Pulmonary artery endothelial cell (primary cell): ENCODE measurements at places on chromosomes 3 and 15. TPM values are rescaled to one million over a fixed set of nuclear protein-coding genes. Genes with fewer than 3 reads are reported as not detected.

The LRRC31 gene
- total RNA-seq = not detected in 2 replicates

The NMB gene
- total RNA-seq = 4.9 and 7.3 TPM in 2 replicates

The ACAN gene
- total RNA-seq = under 0.01 TPM in 1 of 2 replicates, not detected in the other

The GPR171 gene
- total RNA-seq = not detected in 2 replicates

The PPP1R14D gene
- not detected in 2 replicates for total RNA-seq

The LYSMD2 gene
- 11.0 and 16.1 TPM in 2 replicates for total RNA-seq

The RUBCN gene
- 10.6 and 12.1 TPM in 2 replicates for total RNA-seq

The IGDCC3 gene
- total RNA-seq = not detected in 2 replicates

The CHL1 gene
- not detected in 2 replicates for total RNA-seq

The TMC3 gene
- not detected in 2 replicates for total RNA-seq

The TRPM1 gene
- total RNA-seq = 0.25 and 0.26 TPM in 2 replicates

The TLR9 gene
- total RNA-seq = 0.04 TPM in 1 of 2 replicates, not detected in the other

The FAM240A gene
- not detected in 2 replicates for total RNA-seq

The SERPINI2 gene
- not detected in 2 replicates for total RNA-seq

The HRG gene
- not detected in 2 replicates for total RNA-seq

The MFGE8 gene
- total RNA-seq = 24.0 and 25.8 TPM in 2 replicates

The LRRIQ4 gene
- total RNA-seq = 0.07 TPM in 1 of 2 replicates, not detected in the other

The RBMS3 gene
- total RNA-seq = 49.5 and 56.3 TPM in 2 replicates

The SLC12A1 gene
- not detected in 2 replicates for total RNA-seq

The SETD5 gene
- total RNA-seq = 40.2 and 47.0 TPM in 2 replicates

The C3orf85 gene
- not detected in 2 replicates for total RNA-seq

The P2RY12 gene
- total RNA-seq = not detected in 2 replicates

The P3H2 gene
- total RNA-seq = 0.88 and 1.3 TPM in 2 replicates

The EPM2AIP1 gene
- 10.6 and 12.1 TPM in 2 replicates for total RNA-seq

The CPNE9 gene
- total RNA-seq = not detected in 2 replicates

The TMOD3 gene
- 73.5 and 75.9 TPM in 2 replicates for total RNA-seq

The PLA2G4F gene
- total RNA-seq = not detected in 2 replicates

The GPR149 gene
- not detected in 2 replicates for total RNA-seq

The GOLGA8R gene
- total RNA-seq = 1.1 and 1.3 TPM in 2 replicates

The GXYLT2 gene
- total RNA-seq = 0.40 and 0.88 TPM in 2 replicates

The SEMA6D gene
- 5.9 and 10.2 TPM in 2 replicates for total RNA-seq

The PLA2G4E gene
- not detected in 2 replicates for total RNA-seq

The GOLGA8S gene
- total RNA-seq = under 0.01 and 0.04 TPM in 2 replicates

The ARHGAP11A gene
- total RNA-seq = 22.9 and 35.9 TPM in 2 replicates

The APH1B gene
- total RNA-seq = 13.5 and 14.3 TPM in 2 replicates

The RTP3 gene
- total RNA-seq = 0.07 TPM in 1 of 2 replicates, not detected in the other

The ANKRD63 gene
- 0.20 TPM in 1 of 2 replicates, not detected in the other for total RNA-seq

The SI gene
- not detected in 2 replicates for total RNA-seq

The CYP8B1 gene
- total RNA-seq = not detected in 2 replicates

The CYP1A2 gene
- total RNA-seq = not detected in 2 replicates

The FANCD2OS gene
- not detected in 2 replicates for total RNA-seq

The CFAP100 gene
- total RNA-seq = not detected in 2 replicates

The ZKSCAN7 gene
- total RNA-seq = 0.92 and 1.2 TPM in 2 replicates

The TRIM42 gene
- not detected in 2 replicates for total RNA-seq
